ENCODE measurements at places on chromosomes 5 and 9.

DNA sequence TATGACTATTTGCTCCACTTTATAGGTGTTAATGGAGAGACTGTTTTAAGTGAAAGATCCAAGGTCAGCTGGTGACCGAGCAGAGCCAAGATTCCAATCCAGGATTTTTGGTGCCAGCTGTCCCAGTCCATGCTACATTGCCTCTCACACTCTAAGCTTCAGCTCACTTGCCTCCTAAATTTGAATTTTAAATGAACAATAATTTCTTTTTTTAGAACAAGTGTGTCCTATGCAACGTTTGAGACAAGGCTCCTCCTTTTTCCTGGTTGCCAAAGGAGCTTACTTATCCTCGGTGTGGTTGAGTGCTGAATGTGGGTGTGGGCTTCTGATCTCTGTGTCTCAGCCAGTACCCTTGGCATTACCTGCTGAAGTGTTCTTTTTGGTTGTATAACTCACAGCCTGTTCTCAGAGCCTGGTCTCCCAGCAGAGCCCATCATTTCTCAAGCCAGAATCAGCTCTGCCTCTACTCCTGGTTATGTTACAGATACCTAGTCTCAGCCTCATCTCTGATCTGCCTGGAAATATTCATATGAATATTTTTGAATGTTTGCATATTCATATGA lies 4.0 kb upstream of the PRRC1 start:
- no peak overlapping the region for H3K4me3 ChIP-seq
- no peak overlapping the region for H3K27ac ChIP-seq
- no peaks in the 10 kb centered on the region for H3K4me1 ChIP-seq
- no peaks in the 10 kb centered on the region for H3K27me3 ChIP-seq
- H3K36me3 ChIP-seq = no peaks in the 10 kb centered on the region
- DNase-seq = no peak

- H3K4me1 ChIP-seq = peaks cover under 1% of the 10 kb centered on the region
- no peak overlapping the region for H3K27ac ChIP-seq
- DNase-seq = no peak
- no peak overlapping the region for H3K4me3 ChIP-seq
- no peaks in the 10 kb centered on the region for H3K27me3 ChIP-seq
- no peaks in the 10 kb centered on the region for H3K36me3 ChIP-seq
These were observed 62.2 kb downstream of the SNX18 start for GRCh38 chr5:54579591-54580295.

DNA sequence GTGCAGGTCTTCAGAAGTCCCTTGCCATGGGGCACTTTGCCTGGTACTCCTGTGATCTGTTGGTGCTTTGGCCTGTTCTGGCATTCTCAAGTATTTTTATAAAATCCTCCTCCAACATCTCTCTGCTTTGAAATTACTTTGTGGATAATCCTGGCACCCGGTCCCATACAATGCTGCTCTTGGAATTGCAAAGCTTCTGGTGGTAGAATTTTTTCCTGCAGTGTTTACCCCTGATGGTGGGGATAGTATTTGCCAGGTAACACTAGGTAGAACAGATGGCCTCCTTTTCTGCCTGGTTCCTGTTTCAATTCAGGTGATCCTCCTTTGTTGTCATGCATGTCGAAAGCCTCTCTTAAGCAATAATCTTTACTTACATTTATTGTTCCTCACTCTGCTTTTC lies 109.8 kb upstream of the ATP10B start:
- H3K27me3 ChIP-seq = no peaks in the 10 kb centered on the region
- no peaks in the 10 kb centered on the region for H3K36me3 ChIP-seq
- no peak for DNase-seq

DNA sequence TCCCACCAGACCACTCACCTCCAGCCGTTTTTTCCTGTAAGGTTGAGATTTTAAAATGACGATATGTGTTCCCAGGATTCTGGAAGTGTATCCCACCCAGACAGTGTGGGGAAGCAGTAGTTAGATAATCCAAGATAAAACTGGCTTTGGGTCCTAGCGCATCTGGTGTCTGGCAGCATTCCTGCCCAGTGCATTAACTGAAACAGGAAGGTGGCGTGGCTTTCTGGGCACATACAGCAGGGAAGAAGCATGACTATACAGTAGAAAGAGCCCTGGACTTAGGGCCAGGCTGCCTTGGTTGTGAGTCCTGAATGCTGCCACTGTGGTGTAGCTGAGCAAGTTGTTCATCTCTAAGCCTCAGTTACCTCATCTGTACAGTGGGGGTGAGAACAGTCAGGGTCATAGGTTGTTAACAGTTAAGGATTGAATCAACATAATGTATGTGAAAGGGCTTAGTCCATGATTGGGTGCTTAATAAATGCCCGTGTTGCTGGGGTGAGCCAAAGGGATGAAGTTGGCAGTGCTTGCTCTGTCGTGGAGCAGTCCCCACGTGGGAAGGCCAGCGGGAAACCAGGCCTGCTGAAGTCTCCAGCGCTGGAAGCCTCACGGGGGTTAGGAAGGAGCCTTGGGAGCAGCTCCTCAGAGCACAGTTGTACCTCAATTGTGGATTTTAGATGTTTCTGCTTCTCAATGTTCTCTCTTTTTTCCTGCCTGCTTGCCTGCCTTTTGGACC lies 18.0 kb downstream of the CLTA start:
- DNase-seq = no peak
- no peak overlapping the region for H3K4me3 ChIP-seq
- peaks cover 8% of the 10 kb centered on the region for H3K4me1 ChIP-seq
- no peaks in the 10 kb centered on the region for H3K27me3 ChIP-seq
- peak overlapping the region; percentile 37 for H3K27ac ChIP-seq

DNA sequence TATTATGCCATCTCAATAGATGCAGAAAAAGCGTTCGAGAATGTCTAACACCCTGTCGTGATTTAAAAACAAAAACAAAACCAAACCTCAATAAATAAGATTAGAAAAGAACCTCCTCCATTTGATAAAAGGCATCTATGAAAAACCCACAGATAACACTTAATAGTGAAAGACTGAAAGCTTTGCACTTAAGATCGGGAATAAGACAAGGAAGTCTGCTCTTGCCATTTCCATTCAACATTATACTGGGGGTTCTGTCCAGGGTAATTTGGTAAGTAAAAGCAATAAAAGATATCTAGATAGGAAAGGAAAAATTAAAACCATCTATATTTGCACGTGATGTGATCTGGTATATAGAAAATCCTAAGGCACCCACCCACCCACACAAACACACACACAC lies 7.3 kb upstream of the EXOSC3 start:
- no peak overlapping the region for H3K27ac ChIP-seq
- no peak for DNase-seq
- no peaks in the 10 kb centered on the region for H3K36me3 ChIP-seq

GRCh38 chr9:109560470-109561132 lies 62.5 kb upstream of the PTPN3 start:
- H3K4me1 ChIP-seq = no peaks in the 10 kb centered on the region
- H3K36me3 ChIP-seq = no peaks in the 10 kb centered on the region
- H3K27ac ChIP-seq = no peak overlapping the region
- DNase-seq = no peak
- no peak overlapping the region for H3K4me3 ChIP-seq

- no peak overlapping the region for H3K4me3 ChIP-seq
- peaks cover 16% of the 10 kb centered on the region for H3K36me3 ChIP-seq
- H3K27me3 ChIP-seq = no peaks in the 10 kb centered on the region
- H3K4me1 ChIP-seq = no peaks in the 10 kb centered on the region
These were observed 93.8 kb downstream of the TTC39B start for GRCh38 chr9:15213249-15213648.
